ENCODE measurements at places on chromosomes 2 and 18.

- DNase-seq: no peak
Measured at GRCh38 chr2:239381709-239382134, 19.1 kb downstream of the HDAC4 start.

DNA sequence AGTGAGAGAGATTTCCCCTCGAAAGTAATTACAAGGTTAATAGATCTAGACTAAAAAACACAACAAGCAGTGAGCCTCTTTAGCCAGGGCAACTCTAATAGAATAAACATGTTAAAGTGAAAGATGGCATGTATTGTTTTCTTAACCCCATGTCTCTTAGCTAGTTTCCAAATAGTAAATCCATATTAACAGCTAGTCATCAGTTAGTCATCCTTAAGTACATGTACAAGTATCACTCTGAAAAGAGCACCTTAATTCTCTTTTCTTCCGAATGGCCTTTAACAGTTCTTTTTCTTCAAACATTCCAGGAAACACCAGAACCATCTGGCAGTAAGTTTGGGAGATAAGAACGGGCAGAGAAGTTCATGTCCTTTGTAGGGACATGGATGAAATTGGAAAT lies 1480.0 kb downstream of the LRP1B start:
- no peak for DNase-seq

DNA sequence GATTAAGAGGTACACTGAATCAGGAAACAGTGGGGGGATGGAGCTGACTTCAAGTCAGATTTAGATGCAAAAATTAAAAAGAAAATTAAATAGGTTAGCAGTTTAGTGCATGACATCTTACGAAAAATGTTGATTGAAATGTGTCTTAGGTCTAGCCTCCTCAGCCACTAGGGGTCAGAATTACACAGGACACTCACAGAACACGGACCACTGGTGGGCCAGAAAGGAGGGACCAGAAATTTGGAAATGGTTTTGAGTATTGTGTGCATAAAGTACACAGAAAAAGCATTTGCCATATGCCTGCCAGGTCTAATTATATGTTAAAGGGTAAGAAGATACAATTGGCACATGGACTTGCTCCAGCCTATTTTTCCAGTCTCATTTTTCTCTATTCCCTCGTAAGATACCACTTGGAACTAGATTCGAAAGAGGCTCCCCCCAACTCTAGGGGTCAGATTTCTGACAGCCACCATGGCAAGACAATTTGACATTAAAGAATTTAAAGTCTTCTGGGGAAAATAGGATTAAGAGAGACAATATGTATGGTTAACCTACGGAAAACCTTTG lies 550.2 kb upstream of the SETBP1 start:
- no peak for DNase-seq

DNA sequence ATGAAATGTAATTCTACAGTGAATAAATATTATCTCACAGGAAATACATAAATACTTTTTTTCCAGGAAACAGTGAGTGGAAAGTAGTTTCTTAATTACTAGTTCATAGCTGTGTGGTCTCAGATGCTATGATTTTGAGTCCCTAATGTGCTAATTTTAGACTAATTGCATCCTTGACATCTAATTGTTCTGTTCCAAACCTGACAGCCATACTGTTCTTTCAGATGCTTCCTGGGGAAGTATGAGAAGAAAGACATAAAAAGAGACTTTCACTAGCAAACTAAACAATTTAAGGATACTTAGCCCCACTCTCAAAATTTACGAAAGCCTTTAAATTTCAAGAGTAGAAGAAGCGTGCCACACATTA lies 350.9 kb upstream of the CDH20 start:
- no peak for DNase-seq

DNA sequence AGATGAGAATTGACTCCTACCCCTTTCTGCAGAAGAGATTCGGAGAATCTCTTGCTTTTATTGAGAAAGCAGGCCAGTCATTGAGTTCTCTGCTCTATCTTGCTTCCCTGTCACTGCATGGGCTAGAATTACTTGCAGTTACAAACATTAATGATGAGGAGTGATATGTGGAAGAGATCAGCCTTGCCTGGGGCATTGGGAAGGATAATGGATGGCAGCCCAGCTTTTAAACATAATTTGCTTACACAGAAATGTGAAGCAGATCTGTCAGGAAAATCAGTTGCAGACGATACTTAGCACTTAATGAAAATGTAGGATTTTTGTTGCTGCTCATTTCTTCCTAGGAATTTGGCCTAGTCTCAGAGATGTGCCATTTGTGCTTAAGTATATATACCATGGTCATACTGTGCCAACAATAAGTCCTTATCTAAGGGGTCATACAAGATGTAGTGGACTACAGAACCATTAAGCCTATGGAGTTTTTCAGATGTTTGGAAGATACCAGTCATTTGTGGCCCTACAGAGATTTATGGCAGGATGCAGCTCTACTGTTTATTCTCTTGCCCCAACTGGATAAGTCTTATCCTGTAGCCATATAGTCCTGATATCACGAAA lies 92.7 kb downstream of the XRCC5 start:
- no peak for DNase-seq

GRCh38 chr18:40120796-40121391 lies 1834.1 kb upstream of the PIK3C3 start:
- no peak for DNase-seq

- no peak for DNase-seq
Measured at GRCh38 chr2:171410624-171411023, 23.2 kb downstream of the METTL8 start.

DNA sequence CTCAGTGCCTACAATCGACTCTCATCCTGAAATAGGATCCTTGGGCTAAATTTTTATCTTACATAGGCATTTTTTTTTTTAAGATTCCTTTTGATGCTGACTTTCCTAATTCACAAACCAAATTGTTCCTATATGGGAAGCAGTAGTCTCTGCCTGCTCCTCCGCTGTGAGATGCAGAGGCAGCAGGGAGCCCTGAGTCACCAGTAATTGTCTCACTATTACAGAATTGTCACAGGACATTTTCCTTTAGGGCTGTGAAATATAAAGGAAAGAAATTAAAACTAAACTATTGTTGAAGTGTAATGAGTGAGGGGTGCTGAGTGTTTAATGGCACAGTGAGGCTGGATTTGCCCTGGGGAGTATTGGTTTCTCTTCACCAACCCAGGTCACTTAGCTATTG lies 63.8 kb downstream of the MYO3B start:
- DNase-seq: no peak

- DNase-seq: no peak
Measured at GRCh38 chr2:114010001-114010400, 120.1 kb downstream of the ACTR3 start.

DNA sequence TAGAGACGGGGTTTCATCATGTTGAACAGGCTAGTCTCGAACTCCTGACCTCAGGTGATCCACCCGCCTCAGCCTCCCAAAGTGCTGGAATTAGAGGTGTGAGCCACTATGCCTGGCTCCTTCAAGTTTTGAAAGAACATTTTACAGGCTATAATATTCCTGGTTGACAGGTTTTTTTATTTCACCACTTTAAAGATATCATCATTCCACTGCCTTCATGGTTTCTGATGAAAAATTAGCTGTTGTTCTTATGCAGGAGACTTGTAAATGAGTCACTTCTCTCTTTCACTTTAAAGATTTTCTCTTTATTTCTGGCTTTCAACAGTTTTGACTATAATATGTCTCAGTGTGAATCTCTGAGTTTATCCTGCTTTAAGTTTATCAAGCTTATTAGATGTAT lies 7.9 kb upstream of the ARPC2 start:
- DNase-seq: no peak

- no peak for DNase-seq
Measured at GRCh38 chr2:217337771-217338170, 477.9 kb upstream of the TNP1 start.

DNA sequence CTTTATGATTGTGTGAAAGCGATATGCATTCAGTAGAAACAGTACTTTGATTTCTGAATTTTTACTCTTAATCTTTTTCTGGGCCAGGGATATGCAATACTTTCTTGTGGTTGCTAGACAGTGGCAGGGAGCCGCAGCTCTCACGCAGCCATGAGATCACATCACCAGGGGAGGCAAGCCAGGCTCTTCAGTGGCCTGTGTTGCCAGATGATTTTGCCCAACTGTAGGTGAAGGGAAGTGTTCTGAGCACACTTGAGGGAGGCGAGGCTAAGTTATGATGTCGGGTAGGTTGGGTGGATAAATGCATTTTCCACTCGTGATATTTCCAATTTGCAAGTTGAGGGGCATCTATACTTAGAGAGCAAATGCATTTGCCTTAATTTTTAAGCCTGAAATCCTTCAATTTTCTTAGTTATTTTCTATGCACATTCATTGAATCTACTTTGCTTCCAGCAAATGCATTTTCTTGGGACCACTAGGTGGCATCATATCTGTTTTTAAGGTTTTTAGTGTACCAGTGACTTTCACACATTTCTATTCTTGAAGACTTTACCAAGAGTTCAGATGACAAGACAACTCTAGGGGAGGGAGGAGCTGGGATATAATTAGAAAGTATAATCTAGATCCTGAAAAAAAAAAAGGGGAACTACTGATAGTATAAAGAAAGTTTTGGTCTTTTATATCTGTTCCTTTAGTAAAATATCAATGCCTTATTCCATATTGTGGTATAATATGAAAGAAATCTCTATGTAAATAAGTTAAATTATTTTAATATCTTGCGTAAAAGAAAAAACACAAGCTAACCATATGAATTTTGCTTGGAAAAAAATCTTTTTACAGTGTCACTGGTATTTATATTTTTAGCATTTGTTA lies 643.3 kb downstream of the SOCS6 start:
- DNase-seq: peak; percentile 0

- DNase-seq: no peak
Measured at GRCh38 chr2:229715895-229716507, 1.6 kb upstream of the DNER start.

DNA sequence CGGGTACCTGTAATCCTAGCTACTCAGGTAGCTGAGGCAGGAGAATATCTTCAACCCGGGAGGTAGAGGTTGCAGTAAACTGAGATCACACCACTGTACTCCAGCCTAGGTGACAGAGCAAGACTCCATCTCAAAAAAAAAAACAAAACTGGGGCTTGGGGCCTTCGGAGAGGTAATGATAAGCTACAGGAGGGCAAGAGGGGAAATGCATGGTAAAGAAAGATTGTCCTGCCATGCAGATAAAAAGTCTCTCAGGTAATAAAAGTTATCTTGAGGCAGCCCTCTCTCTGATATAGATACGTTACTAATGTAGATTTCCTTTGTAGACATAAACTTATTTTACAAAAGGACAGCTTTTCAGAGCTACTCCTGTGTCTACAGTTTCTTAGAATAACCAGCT lies 3.7 kb upstream of the RAB1A start:
- DNase-seq: no peak

GRCh38 chr2:129396980-129397599 lies 582.4 kb upstream of the RAB6C start:
- no peak for DNase-seq

DNA sequence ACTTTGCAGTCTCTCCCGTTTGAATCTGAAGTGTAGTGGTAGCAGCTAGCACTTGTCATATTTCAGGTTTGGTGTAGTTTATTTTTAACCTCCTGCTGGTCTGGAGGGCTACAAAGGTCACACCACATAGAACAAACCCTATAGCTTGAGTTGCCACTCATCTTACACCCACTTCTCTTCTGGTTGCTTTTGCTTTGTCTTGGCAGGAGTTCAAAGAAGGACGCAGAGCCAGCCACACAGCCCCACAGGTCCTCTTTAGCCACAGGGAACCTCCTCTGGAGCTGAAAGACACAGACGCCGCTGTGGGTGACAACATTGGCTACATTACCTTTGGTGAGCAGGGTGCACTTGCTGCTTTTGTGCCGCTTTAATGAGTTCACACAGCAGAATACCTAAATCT lies 15.6 kb upstream of the GPBAR1 start:
- DNase-seq: no peak

GRCh38 chr2:184305105-184305504 lies 293.2 kb upstream of the ZNF804A start:
- DNase-seq: no peak

DNA sequence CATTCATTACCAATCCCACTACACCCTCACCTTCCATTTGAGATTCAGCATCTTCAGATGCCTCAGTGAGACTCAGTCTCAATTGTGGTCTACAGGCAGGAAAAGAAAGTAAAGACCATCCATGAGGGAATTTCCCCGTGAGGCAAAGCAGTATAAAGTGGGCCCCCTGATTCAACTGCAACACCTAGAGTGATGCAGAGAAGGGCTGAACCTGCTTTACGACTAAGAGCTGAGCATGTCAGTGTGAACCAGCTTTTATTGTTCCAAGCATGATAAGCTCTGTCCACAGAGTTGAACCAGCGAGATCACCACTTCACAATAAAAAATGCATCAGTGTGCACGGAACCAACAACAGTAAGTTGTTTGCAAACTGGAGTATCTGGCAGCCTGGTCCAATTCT lies 357.6 kb upstream of the ATP5MC3 start:
- DNase-seq: no peak

GRCh38 chr2:106054880-106055655 lies 139.0 kb downstream of the UXS1 start:
- no peak for DNase-seq

DNA sequence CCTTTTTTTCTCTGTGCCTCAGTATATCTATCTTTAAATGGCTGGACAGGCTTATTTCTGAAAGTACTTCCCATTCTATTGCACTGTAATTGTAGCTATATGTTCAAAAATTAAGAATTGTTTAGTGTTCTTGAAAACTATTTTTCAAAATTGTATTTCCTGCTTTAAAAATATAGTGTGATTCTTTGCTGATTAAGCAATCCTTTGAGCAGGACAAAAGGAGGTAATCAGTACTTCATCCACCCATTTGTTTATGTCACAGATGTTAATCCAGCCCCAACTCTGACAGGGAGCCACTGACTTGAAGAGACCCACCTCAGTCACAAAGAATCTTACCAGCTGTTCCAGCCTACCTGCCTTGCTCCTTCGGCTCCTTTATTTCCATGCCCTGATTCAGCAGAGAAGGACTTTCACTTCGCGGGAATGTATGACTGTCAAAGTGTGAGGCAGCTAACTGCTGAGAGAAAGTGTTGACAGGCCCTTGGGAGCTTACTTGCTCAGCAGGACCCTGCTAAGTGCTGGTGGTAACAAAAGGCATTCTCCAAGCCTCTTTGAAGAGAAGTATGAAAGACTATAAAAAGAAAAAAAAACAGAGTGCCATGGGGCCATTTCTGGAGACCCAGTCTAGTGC lies 393.3 kb upstream of the CYRIA start:
- DNase-seq: no peak

DNA sequence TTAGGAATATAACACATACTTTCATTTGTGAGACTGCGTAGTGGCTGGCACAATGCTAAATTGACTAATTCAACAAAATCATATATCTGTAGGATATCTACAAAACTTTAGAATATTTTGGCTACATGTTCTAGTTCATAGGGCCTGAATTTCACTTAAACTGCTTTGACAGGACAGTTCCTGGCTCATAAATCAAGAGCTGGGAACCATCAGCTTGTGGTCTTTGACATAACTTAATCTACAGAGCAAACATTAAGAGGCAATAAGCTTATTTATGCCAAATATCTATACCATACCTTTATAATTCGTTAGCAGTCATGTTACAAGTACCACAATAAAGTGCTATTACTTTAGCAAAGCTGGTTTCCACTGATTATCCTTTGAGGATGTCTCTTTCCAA lies 83.5 kb downstream of the ROCK2 start:
- no peak for DNase-seq
